Activated T-helper 2 cell treated with anti-CD3 and anti-CD28 coated beads, Interferon-gamma antibody, Interleukin-2, Interleukin-4, amounts not matched to agents 10 μg/mL and 5 μg/mL and 100 μg/mL, durations not matched to agents 14 hours and 24 hours and 36 hours (primary cell): ENCODE measurements at places on chromosomes 7 and 10.

DNA sequence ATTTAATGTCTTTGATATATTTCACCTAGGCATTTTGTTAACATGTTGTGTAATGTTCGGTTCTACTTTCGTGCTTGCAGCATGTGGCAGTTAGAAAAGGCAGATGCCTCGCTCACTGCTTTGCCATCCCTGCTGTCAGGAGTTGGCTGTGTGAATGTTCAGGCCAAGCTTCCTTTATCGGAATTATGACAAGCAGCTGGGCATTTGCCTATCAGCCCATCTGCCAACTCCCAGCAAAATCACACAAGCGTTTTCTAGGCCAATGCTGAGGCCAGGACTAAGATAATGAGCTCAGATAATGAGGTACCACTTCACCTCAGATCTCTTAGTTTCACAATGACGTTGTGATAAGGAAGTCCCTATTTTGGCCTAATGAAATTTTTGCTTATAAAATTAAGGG lies 212.7 kb upstream of the FAM3C start:
- no peak for DNase-seq

- no peak for DNase-seq
These were observed 233.1 kb upstream of the PHYHIPL start for GRCh38 chr10:58943256-58943890.

GRCh38 chr10:128526791-128527375 lies 400.7 kb upstream of the MKI67 start:
- no peak for DNase-seq

DNA sequence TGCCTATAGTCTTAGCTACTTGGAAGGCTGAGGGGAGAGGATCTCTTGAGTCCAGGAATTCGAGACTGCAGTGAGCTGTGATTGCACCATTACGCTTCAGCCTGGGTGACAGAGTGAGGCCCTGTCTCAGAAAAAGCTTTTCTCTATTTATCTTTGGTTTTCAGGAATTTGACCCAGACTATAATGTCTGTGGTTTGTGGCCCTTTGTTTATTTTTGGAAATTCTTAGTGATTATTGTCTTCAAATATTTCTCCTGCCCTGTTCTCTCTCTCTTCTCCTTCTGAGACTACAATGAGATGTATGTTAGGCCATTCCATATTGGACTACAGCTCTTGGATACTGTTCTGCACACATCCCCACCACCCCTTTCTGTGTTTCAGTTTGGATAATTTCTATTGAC lies 4.7 kb downstream of the MUC12 start:
- DNase-seq = no peak

DNA sequence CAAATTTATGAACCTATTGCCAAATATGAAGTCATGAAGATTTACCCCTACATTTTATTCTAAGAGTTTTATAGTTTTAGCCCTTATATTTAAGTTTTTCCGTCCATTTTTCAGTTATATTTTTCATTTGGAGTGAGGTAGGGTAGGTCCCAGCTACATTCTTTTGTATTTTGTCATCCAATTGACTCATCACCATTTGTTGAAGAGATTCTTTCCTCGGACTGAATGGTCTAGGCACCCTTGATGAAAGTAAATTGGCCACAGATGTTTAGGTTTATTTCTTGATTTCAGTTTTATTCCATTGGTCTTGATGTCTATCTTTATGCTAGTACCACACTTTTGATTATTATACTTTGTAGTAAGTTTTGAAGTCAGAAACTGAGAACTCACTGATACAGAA lies 22.7 kb downstream of the CYP2C19 start:
- DNase-seq = no peak

DNA sequence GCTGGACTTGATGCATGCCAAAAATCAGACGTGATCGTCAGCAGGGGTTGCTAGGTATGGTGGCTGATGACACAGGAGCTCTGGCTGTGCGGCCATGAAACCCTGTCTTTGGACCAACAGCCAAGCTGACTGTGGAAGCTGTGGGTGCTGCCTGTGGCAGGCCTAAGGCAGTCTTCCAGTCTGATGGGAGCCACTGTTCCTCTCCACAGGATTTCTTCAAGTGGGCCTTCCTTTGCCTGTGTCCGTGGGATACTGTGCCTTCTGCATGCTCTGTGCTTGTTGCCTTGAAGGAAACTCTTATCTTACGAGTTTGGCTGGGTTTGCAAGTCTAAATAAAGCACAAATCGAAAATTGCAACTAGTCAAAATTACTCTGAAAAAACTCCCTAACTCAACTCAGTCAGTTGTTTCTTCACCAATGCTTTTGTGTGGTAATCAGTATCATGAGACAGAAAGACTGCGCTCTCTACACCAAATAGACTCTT lies 101.9 kb upstream of the PDLIM1 start:
- DNase-seq = no peak
